ENCODE measurements at places on chromosomes 3 and 15. TPM values are rescaled to one million over a fixed set of nuclear protein-coding genes. Genes with fewer than 3 reads are reported as not detected.

Gene CHP1
- total RNA-seq: 71.2 TPM

Gene P2RY12
- 3.0 TPM for total RNA-seq

Gene CASR
- total RNA-seq: 0.05 TPM

Gene SMCO1
- total RNA-seq: 0.38 TPM

Gene C3orf85
- not detected for total RNA-seq

Gene NRG4
- 2.3 TPM for total RNA-seq

Gene FBXO40
- 0.22 TPM for total RNA-seq

Gene RAMAC
- 34.7 TPM for total RNA-seq

Gene SLC22A13
- total RNA-seq: 0.27 TPM

Gene MYH15
- total RNA-seq: 58.3 TPM

Gene CD86
- total RNA-seq: 4.0 TPM

Gene LINGO1
- total RNA-seq: 35.2 TPM

Gene PLA2G4E
- 0.16 TPM for total RNA-seq

Gene DPPA2
- total RNA-seq: not detected

Gene HES1
- 211 TPM for total RNA-seq

Gene MEGF11
- total RNA-seq: 17.7 TPM

Gene PPP1R14D
- not detected for total RNA-seq

Gene C2CD4A
- not detected for total RNA-seq

Gene SUSD5
- 3.9 TPM for total RNA-seq

Gene TM4SF1
- 86.8 TPM for total RNA-seq

Gene ABI3BP
- 146 TPM for total RNA-seq

Gene ITGA11
- total RNA-seq: 13.7 TPM

Gene CLDN1
- 9.4 TPM for total RNA-seq

Gene CTXN2
- not detected for total RNA-seq
